ENCODE measurements at places on chromosomes 16 and 17.

DNA sequence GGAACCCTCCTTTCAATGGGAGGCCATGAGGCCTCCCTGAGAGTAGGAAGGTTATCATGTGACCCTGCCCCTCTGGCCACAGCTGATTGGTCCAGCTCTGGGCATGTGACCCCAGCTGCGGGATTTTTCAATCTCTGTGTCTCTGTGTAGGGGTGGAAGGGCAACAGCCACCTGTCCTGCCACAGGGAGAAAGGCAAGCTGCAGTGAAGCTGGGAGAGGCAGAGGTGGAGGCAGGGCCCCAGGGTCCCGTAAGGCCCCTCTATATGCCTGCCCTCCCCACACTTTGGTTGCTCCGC, 10.9 kb downstream of the DNAAF8 start:
- DNase-seq = no peak

DNA sequence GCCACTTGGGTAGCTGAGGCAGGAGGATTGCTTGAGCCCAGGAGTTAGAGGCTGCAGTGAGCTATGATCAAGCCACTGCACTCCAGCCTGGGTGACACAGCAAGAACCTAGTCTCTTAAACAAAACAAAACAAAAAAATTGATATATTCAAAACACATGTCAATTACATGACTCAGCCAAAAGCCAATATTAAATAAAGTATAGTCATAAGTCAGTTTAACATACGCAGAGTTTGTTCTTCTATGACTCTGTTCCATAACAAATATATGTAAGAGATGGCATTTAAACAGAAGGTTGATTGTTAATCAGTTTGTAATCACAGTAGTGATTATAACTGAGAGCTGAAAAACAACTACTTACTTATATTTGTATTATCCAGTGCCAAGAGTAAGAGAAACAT, 106.5 kb downstream of the CDH8 start:
- DNase-seq = no peak

GRCh38 chr16:14199199-14199598, 128.1 kb downstream of the MRTFB start:
- DNase-seq = no peak

- DNase-seq = no peak
Measured at GRCh38 chr16:84603940-84604339, 13.9 kb downstream of the COTL1 start.

DNA sequence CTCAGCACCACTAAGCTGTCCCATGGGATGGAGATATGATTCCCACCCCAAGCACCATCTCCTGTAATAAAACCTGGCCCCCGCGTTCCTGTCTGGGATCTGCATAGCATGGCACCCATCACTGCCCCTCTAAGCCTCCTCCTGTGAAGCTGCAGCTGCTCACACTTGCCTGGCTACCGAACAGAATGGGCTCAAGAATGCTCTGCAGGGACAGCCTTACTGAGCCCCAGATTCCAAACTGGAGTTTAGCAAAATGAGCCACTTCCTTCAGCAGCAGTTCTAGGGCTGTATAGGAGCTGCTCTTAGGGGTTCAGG, 256.1 kb downstream of the CPPED1 start:
- no peak for DNase-seq
